Activated naive CD8-positive, alpha-beta T cell treated with anti-CD3 and anti-CD28 coated beads, Interleukin-2, amount 50 U/mL, for 16 hours (primary cell): ENCODE measurements at places on chromosomes 5 and 9.

DNA sequence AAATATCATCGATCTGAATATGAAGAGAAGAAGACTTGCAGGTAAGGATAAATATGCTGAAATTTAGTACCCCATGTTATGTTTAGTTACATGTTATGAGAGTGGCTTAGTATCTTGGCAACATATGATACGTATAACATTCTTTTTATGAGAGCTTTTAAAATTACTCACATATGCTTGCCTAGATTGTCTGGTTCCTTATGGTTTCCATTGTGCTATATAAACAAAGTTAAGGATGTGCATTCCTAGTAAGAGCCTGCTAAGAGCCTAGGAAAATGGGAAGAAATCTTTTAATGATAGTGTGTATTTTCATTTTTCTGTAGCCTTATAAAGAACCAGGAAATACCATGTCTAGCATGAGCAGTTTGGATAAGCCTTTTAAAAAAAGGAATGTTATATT lies 112.0 kb upstream of the KCNN2 start:
- no peak for DNase-seq

GRCh38 chr5:57167201-57167600 lies 6.7 kb upstream of the GPBP1 start:
- no peak for DNase-seq

DNA sequence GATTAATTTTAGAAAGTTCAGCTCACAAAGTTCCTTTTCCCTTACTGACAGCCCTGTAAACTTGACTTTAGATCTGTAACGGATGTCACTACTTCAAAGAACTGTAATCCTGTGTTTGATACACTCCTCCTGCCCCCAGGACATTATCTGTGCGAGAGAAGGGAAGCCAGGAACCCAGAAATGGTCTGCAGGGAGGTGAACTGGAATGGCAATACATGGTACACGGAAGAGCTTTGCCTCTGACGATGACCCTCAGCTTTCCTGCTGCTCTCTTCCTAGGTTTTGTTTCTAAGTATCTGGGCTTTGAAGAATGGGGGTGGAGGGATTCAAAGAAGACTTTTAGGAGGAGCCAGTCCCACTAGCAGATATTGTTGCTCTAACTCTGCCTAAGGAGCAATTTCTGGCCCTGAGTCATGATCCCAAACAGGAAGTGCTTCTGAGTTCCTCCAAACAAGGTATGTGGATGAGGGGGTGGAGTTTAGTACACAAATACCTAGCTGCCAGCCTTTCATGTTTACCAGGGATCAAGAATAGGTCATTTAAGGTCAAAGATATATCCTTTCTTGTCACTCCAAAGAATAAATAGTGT lies 43.4 kb upstream of the TMC1 start:
- DNase-seq = no peak

DNA sequence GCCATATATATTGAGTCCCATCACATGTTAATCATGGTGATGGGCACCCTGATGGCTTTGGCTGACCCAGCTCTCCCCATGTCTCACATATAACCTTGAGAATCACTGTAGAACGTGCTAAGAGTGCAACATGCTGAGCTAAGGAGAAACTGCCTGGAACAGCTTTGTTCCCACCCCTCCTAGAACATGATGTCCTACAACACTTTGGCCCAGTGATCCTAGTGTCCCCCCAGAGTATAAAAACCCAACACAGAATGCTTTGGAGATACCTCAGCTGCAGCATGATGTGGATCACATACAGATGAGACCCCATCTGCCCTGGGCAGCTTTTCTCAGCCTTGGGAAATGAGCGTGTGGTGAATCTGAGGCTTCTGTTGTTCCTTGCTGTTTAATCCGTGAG lies 343.5 kb downstream of the NFIB start:
- DNase-seq = no peak

DNA sequence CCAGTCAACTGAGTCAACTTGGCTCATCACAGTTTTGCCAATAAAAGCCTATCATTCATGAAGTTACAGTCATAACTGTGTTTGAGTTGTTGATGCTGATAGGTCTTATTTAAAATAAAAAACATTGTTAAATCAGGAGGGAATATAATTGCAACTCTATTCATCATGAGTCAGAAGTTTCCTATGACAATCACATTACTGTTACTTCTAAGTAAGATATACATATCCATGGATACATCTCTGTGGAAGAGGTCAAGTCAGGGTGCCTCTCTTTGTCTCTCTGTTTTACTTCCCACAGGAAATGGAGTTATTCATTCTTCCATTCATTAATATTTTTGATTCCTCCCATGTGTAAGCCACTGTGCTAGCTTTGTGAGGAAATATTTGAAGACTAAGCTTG lies 2015.4 kb upstream of the WWC1 start:
- DNase-seq = no peak

GRCh38 chr5:150473673-150474358 lies 24.3 kb upstream of the RPS14 start:
- DNase-seq = no peak

GRCh38 chr5:140591747-140592372 lies 27.2 kb downstream of the SLC35A4 start:
- DNase-seq = no peak

DNA sequence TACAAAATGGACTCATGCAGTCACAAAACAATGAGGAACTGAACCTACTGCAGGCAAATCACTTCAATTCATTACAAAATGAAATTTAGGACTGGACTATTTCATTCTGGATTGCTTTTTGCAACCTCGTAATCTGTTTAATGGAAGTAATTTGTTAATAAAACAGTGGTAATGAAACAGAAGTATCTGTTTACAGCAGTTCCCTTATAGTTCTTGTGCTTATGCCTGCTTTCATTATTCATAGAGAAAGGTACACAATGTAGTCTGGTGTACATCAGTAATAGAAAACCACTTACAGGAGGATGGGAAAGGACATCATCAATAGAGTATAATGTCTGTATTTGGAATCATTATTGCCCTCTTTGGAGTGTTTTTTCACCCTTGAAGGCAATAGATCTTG lies 389.2 kb upstream of the NUDT12 start:
- no peak for DNase-seq

DNA sequence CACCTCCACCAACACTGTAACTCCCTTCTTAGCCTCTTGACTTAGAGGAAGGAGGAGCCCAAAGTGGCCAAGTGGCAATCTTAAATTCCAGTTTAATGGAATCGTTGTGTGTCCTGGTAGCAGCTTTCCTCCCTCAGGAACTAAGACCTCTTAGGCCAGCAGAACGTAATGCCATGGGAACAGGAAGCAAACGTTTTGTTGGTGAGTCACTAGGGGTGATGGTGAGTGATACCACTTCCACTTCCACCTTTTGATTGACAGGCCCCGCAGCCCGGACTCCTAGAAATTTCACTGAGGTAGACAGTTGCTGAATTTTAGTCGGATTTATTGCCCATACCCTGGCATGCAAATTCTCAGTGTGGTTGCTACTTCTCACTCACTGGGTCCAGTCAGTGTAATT lies 94.2 kb upstream of the FBN2 start:
- DNase-seq = no peak

DNA sequence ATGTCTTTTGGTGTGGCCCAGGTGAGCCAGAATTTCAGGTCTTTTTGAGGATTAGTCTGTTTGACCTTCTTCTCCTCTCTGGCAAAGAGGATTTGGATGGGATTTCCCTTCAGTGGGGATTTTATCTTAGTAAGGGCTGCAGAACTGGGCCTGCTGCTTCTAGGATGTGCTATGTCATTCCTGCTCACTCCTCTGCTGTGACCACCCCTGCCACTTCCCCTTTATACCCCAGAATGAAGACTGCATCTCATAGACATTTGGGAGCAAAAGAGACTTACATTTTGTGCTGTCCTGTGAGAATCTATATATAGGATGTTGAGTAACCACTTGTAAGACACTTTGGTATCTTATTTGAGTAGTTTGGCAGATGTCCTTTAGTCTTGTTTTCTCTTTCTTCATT lies 76.2 kb downstream of the ARHGAP26 start:
- no peak for DNase-seq

- no peak for DNase-seq
Observed at GRCh38 chr5:149133795-149134777, 7.2 kb upstream of the ABLIM3 start.

DNA sequence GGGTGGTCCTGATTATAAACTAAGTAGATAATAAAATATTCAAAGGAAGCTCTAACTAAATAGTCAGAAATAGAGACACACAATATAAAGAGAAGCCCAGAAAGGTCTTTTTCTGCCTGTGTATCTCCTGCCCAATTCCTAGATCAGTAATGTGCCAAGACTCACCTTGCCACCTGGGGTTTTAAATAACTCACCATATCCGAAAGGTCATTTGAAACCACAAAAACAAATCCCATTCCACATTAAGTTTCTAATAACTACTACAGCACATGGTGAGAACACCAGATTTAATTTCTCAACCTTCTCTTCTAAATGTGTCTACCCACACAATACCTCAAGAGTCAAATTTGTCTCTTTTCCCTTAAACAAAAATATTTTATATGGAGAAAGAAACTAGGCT lies 75.2 kb downstream of the ZNF608 start:
- no peak for DNase-seq

GRCh38 chr5:38680094-38680825 lies 123.8 kb upstream of the LIFR start:
- DNase-seq = no peak

DNA sequence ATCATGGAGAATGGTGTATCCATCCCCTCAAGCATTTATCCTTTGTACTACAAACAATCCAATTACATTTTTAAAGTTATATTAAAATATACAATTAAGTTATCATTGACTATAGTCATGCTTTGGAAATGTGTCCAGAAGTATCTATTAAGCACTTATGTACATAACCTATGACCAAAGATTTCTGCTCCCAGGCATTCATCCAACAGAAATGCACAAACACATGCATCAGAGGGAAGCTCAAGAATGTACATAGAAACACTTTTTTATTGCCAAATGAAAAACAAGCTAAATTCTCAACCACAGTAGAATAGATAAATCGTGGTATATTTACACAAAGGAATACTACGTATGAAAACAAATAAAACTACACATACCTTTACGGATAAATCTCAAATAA lies 700.5 kb upstream of the ZNF608 start:
- no peak for DNase-seq
